ENCODE measurements at places on chromosomes 2 and 18.

DNA sequence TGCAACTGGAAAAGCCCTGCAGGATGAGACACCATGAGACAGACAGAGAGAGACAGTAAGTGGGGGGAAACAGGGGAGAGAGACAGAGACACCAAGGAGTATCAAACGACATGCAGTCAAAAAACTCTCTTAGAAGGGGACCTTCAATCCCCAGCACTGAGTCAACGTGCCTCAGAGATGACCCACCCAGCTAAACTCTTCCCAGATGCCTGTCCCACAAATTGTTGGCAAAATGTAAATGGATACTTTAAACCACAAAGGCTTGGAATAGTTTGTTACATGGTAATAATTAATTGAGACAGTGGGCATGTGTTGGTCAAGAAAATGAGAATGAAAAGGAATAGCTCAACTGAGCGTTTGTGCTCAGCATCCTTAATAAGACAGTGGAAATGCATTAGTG is 98.3 kb downstream of the GRB14 start:
- DNase-seq: no peak

DNA sequence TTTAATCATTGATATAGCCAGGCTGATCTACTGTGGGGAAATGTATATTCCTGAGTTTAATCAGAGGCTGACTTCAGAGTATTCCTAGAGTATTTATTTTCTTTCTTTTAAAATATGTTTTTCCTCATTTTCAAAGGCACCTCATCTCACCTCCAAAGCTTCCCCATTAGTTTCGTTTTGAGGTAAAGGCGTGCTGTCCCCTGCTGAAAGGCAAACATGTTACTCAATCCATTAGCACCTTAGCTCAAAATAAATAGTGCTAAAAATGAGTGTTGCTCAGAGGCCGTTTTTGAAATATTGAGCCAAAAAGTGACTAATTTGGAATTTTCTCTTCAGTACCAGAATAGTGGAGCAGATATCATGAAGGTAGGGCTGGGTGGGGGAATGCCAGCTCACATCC is 386.2 kb downstream of the SOX11 start:
- no peak for DNase-seq

DNA sequence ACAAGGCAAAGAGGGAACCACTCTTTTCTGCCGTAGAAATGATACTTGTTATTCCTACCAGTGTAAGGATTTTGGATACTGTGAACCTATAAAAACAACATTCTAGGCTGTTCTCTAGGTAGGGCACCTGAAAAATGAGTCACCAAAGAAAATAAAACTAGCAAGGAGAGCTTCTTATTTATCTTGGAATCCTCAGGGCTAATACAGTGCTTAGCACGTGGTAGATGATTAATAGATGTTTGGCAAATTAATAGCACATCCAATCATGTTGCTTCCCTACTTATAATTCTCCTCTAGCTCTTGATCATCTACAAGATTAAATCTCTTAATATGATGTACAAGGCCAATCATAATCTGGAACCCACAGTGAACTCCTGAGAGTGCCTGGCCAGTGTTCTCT is 73.1 kb downstream of the AAK1 start:
- no peak for DNase-seq

- no peak for DNase-seq
These were observed 11.8 kb downstream of the NEU4 start for GRCh38 chr2:241820625-241821384.

DNA sequence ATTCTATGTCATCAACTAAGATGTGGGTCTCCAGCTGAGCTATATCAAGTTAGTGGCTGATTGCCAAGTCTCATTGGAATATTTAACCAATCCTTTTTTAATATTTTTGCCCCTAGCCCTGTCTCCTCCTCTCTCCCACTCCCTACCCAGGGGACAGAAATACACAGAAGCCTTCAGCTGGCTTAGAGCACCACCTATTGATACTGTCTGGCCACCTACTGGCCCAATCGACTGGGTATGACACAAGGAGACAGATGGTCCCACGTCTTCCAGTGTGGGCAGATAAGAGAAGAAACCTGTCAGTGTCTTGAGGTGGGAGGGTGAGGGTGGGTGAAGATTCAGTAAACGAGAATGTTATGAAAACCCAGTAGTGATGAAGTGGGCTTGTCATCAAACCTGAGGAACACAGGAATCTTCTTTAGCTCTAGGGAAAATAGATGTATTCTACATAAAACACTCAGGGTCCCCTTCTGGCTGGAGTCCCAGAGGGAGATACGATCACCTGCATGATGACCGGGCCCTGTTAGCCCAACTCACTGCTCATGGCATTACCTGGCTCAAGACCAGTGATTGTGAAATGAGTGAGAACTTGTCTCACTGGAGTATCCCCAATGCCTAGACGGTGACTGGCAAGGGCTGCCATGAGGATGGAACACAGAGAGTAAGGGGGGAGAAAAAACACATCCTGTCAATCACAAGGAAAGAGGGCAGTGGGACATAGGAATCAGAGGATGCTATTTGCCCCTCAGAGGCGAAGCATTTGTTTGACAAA is 26.7 kb downstream of the POLR1A start:
- no peak for DNase-seq

DNA sequence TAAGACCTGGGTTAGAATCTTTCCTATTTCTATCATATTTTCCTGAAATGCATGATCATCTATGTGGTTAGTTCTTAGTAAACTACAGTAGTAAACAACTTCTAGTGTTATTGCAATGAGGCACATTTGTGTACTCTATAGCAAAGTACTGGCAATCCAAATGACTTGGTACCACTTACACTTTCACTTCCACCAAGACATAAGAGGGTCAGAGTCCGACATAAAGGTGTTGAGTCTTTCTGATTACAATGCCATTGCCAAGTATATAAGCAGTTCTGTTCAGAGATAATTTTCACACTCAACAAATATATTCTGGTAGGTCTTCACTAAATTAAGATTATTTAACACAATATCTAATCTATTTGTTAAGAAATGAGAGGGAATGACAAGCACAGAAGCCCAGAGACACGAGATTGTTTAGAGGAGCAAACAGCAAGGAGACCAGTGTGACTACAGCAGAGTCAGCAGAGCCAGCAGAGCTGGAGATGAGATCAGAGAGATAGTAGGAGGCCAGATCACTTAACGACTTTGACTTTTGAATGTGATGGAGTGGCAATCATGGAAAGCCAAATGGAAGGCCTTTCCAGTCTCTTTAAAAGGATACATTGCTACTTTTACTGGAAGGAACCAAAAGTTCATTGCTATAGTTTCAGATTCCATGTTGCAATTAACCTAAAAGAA is 27.5 kb downstream of the SOS1 start:
- no peak for DNase-seq

DNA sequence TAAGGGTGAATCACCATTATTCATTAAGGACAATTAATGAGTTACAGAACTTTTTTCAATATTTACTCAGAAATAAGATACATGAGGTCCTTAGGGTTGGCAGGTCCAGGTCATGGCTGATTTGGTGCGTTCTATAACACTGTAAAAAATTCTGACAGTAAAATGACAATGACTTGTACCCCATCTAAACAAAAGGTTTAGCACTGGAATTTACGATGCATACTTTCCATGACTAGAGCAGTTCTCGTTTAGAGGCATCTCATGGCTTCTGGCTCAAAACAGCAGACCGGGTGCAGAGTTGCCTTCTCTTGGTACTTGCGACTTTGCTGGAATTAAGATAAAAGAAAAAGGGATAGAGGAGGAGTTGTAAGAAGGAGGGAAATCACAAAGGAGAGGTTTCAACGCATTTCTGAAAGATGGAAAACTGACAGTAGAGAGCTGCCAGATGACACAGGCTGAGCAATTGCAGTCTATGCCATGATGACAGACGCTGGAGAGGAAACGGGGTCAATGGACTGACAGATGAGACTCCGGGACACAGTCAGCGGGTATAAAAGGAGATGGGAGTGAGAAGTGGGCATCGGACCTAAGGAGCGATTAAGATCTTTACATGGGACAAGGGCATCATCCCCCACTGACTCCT is 4.1 kb upstream of the CYS1 start:
- DNase-seq: no peak

GRCh38 chr2:207819839-207820784 is 50.4 kb upstream of the FZD5 start:
- no peak for DNase-seq

DNA sequence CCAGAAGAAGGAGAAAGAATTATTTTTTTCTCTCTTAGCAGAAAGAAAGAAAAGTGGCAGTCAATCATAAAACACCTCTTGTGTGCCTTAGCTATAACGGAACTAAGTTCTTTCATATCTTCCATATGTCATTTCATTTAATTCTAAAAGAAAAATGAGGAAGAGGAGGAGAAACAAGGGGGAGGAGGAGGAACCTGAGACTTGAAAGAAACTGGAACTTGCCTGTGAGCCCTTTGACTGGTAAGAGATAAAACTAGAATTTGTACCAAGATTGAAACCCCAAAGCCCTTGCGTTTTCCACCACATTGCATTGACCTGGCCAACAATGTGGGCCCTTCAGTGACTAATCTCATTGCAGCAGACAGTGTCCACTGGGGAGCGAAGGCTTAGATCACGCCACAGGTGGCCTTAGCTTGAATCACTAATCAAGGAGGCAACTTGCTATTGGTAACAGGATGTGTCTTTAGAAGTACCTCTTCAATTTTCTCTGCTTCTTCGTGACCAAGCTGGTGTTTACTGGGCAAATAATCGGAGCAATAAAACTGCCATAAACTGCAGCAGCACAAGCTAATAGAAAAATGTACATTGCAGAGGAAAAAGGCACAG is 307.9 kb downstream of the CLIP4 start:
- no peak for DNase-seq

GRCh38 chr2:98552499-98553179 is 55.7 kb downstream of the COA5 start:
- DNase-seq: no peak

DNA sequence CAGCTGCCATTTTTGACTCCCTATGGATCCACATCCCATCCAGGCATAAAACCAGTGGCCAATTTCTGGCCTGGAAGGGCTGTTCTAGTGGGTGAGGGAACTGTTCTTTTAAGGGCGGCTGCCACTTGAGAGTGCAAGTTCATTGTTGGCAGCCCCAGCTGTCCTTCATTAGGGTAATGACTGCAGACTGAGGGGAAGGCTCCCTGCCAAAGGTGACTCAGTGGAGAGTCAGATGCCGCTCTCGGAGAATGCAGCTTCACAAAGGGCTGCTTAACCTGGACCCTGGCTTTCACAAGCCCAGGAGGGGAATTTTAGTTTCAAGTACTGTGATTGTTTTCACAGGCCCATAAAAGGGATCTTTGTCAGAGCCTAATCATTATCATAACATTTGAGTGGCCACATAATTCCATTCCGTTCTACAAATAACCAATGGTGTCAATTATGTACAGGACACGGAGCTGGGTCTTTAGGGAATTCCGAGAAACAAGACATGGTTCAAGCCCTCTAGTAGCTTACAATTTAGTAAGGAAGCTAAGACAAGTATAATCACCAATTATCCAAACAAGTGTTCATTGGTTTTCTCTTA is 235.7 kb downstream of the CDCA7 start:
- no peak for DNase-seq

DNA sequence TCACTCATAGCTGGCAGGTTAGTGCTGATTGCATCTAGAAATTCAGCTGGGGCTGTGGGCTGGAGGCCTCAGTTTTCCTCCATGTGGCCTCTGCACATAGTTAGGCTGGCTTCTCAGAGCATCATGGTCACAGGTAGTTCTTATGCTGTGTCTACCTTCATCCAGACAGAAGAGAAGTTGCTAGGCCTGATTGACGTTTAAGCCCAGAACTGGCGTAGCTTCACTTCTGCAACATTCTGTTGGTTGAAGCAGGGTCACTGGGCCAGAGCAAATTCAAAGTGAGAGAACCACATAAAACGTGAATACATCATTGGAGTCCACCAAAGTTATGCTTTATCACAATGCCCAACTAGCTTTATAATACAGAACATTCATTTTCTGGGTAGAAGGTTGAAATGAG is 116.0 kb downstream of the SPP2 start:
- DNase-seq: no peak

- no peak for DNase-seq
These were observed 35.0 kb downstream of the CYP27C1 start for GRCh38 chr2:127185093-127185492.

GRCh38 chr18:38698088-38698487 is 1132.5 kb upstream of the CELF4 start:
- peak; percentile 19 for DNase-seq

DNA sequence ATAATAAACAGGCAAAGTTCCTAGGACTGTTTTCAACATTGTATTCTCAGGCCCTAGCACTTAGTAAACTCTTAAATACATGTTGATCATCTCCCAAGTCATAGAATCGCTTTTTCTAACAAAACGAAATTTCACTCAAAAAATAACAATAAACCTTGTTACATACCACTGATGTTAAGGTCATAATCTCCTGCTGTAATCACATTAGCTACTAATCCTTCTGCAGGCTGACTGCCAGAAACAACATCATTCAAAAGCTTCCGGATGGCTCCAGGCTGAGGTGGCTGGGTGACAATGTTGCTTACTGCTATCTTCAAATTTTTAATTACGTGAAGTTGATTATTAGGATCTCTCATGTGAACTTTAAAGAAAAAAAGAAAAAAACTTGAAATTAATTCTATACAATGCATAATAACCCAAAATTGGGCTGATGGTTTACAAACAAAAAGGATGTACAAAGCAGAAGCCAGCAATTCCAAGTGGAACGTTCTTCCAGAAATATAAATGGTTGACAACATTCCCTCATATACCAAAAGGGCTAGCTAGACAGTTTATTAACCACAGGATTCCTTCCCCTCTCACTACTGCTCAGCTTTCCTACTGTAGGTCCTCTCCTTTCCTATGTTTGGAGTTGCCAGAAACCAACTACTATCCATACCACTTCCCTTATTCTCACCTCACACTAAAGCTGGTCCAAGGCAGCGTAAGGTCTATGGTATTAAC is 11.6 kb downstream of the TRAPPC8 start:
- no peak for DNase-seq

DNA sequence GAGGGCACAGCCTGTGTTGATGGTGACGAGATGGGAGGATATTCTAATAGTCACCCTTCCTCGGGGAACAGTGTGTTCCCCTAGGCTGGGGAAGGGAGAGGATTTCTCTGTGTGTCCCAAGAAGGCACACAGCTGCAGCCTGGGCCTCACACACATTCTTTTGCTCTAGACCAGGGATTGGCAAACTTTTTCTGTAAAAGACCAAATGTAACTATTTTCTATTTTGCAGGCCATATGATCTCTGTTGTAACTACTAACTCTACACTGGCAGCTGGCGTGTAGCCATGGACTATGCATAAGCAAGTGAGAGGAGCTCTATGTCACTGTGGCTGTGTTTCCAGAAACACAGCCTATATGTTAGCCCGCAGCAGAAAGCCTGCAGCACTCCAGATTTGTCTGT is 65.8 kb downstream of the ARHGAP28 start:
- DNase-seq: no peak

DNA sequence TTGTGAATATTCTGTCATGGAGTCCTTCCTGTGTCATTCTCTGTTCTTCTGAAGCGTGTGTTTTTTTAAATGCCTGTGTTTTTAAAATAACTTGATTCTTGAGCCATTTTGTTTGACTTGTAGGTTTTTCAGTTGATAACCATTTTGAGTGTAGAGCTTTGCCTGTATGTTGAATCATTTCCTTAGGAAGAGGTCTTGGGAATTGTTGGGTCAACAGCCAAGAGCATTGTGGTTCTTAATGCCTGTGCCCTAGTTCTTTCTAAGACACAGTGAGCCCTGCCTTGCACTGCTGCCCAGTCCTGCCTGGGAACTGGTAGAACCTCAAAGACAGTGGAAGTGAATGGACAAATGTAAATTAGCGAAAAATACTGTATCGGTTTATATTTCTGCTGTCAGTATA is 25.9 kb downstream of the RAB12 start:
- no peak for DNase-seq

GRCh38 chr2:127074358-127074757 is 32.6 kb downstream of the BIN1 start:
- DNase-seq: no peak

Measured in WTC11 (cell line).